ENCODE measurements at places on chromosomes 3 and 15. TPM values are rescaled to one million over a fixed set of nuclear protein-coding genes. Genes with fewer than 3 reads are reported as not detected.

The CCNDBP1 gene
- 61.0 TPM for total RNA-seq

The RMDN3 gene
- 13.2 TPM for total RNA-seq

The MUC20 gene
- total RNA-seq: 1.1 TPM

The PFKFB4 gene
- 7.7 TPM for total RNA-seq

The GOLGA8K gene
- not detected for total RNA-seq

The RCN2 gene
- total RNA-seq: 47.3 TPM

The P2RY14 gene
- total RNA-seq: not detected

The FES gene
- total RNA-seq: 25.7 TPM

The CLEC3B gene
- total RNA-seq: 33.4 TPM

The BLM gene
- 12.1 TPM for total RNA-seq

The CDHR4 gene
- not detected for total RNA-seq

The GOLGA8H gene
- under 0.01 TPM for total RNA-seq

The HCN4 gene
- total RNA-seq: not detected

The VPS18 gene
- total RNA-seq: 42.8 TPM

The CCDC54 gene
- total RNA-seq: not detected

The XYLB gene
- total RNA-seq: 7.7 TPM

The UACA gene
- total RNA-seq: 92.1 TPM

The ZSCAN2 gene
- total RNA-seq: 4.4 TPM

The TRMT10C gene
- total RNA-seq: 32.7 TPM

The SRGAP3 gene
- total RNA-seq: 5.1 TPM

The NEO1 gene
- total RNA-seq: 11.8 TPM

The GAP43 gene
- total RNA-seq: 0.39 TPM

The GOLGA8T gene
- total RNA-seq: not detected

The COL6A5 gene
- not detected for total RNA-seq

The ITIH1 gene
- total RNA-seq: not detected

The GHSR gene
- total RNA-seq: not detected

The CD86 gene
- total RNA-seq: not detected

The ADAMTS17 gene
- 0.73 TPM for total RNA-seq

The TM4SF1 gene
- total RNA-seq: 442 TPM

The SMCO1 gene
- total RNA-seq: under 0.01 TPM

The GOLGA6L7 gene
- not detected for total RNA-seq

The VIPR1 gene
- not detected for total RNA-seq

The ADAMTSL3 gene
- 0.37 TPM for total RNA-seq

The DPPA4 gene
- total RNA-seq: not detected

The DUOXA2 gene
- not detected for total RNA-seq

The RETNLB gene
- total RNA-seq: not detected
